ENCODE measurements at places on chromosomes 4 and X.

- no peak for DNase-seq
These were observed 27.6 kb downstream of the CLNK start for GRCh38 chr4:10656988-10657387.

DNA sequence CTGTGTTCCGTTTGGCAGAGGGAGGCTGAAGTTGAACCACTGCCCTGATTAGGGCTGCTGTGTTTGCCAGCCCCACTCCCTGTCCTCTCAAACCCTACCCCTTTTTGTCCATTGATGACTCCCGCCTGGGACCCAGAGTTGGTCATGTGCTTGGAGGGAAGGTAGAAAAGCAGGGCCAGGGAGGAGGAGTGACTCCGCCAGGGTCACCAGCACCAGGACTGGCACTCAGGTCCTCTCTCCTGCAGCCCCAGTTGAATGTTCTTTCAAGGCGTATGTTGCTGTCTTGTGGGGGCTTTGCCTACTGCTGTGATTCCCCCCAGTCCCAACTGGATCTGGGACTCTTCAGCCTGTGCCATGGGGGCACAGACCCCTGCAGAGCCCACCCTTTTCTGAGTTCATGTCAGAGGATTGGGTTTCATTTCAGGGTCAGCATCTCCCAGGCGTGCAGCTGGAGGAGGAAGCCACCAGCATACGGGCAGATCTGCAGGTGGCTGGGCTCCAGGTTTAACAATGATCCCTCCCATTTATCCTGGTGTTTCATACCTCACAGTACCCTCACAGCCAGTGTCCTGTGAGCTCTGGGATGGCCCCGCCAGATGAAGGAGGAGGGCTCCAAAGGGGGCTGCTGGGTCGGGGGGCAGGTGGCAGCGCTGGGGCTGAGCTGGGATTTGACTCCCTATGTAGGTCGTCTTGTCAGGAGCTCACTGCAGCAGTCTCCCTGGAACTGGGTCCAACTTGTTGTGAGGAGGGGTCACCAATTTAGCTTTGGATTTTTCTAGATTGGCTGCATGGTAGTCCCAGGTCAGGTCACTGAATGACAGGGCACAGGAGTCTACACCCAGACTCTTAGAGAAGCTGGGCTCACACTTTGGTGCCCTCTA, 55.7 kb downstream of the MSX1 start:
- no peak for DNase-seq

- no peak for DNase-seq
These were observed 25.3 kb downstream of the STARD8 start for GRCh38 chrX:68672581-68673318.

DNA sequence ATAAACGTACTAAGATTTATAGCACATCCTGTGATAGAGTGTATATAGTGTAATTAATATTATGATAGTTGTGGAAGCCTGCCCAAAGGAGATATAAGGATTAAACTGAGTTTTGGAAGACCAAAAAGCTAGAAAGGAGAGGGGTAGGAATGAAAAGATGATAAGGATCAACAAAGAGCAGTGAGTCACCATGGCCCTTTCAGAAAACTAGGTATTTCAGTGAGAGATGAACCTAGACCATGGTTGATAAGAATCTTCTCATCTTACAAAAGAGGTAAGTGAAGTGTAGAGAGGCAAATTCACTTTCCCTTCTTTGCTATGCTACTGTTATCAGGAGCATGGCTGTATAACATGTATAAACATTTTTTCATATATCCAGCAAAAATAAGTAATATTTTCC, 133.8 kb upstream of the PLAC1 start:
- no peak for DNase-seq

- DNase-seq = no peak
These were observed 41.0 kb downstream of the AMELX start for GRCh38 chrX:11334165-11334564.

- no peak for DNase-seq
These were observed 17.5 kb upstream of the JAKMIP1 start for GRCh38 chr4:6217716-6218381.

GRCh38 chrX:74251006-74251930, 52.7 kb upstream of the ZCCHC13 start:
- DNase-seq = no peak

GRCh38 chrX:17038681-17039161, 92.3 kb downstream of the REPS2 start:
- DNase-seq = no peak

DNA sequence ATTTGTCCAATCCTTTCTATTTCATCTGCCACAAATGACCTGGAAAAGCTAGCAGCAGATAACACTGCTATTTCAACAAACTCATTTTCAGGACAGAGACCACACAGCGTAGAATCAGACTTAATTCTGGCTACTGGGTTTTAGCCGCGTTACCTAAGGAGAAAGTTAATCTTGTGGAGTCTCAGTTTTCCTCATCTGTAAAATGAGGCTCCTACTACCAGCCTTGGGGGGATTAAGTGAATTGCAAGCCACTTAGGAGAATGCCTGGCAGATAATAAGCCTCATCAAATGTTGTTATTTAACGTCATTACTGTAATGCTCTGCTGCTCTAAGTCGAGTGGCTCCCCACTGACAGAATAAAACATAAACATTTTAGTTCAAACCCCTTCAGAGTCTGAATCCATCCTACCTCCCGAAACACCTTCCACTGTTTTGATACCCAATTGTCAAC, 1.4 kb downstream of the CCNI start:
- no peak for DNase-seq

- DNase-seq = no peak
These were observed 89.7 kb downstream of the LRP2BP start for GRCh38 chr4:185305979-185306442.

GRCh38 chr4:30283336-30283735, 436.8 kb upstream of the PCDH7 start:
- DNase-seq = no peak

GRCh38 chr4:139470997-139471665, 17.2 kb downstream of the RAB33B start:
- DNase-seq = no peak

- DNase-seq = no peak
These were observed 12.7 kb upstream of the TSPAN5 start for GRCh38 chr4:98671131-98671530.

DNA sequence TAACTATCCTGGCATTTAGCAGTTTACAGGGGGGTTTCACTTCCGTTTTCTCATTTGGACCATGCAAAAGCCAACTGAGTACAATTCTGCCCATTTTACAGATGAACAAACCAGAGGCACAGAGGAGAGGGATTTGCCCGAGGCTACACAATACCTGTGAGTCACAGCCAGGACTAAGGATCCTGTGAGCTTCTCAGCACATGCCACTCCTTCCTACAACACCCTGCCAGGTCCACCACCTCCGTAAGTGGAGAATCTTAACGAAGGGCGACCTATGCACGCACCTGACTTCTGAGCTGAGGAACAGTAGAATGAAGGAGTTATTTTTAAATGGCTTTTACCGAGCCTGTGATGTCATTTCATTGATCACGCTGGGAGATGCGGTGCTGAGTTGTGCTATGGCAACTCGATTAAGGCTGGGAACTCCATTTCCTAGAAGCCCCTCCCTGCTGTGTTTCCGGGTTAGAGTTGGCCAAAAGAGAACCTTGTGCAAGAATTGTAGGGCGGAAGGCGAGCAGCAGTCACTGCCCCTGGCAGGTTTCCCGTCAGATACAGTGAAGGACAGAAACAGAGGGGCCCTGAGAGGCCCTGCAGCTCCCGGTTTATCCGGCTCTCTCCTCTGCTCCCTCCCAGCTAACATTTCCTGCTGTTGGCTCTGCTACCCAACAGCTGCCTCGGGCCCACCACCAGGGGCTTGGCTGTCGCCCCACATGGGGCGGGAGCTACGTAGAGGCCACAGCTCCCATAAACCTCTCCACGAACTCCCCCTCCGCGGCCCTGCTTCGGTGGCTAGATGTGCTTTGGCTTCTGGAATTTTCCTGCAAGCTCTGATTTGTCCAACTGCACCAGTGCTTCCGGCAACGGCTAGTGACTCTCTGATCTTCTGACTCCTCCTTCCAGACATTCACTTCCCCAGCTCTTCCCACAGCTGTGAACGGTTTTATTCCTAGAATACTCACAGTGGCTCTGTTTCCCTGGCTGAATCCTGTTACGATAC, 75.1 kb upstream of the USP9X start:
- peak; percentile 15 for DNase-seq

DNA sequence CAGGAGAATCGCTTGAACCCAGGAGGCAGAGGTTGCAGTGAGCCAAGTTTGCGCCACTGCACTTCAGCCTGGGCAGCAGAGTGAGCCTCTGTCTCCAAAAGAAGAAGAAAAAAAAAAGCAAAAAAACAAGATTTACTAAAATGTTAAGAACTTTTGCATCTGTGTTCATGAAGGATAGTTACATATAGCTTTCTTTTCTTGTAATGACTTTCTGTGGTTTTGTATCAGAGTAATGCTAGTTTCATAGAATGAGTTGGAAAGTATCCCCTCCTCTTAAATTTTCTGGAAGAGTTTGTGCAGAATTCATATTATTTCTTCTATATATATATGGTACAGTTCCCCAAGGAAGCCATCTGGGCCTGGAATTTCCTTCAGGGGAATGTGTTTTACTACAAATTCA, 17.0 kb upstream of the GRIPAP1 start:
- no peak for DNase-seq

- DNase-seq = no peak
These were observed 73.3 kb downstream of the TAF1 start for GRCh38 chrX:71439420-71439819.

GRCh38 chr4:139692309-139693012, 26.8 kb downstream of the MGST2 start:
- DNase-seq = no peak

- DNase-seq = no peak
These were observed 55.3 kb downstream of the CCDC158 start for GRCh38 chr4:76365636-76366035.

GRCh38 chr4:21709761-21710160, 238.8 kb downstream of the KCNIP4 start:
- no peak for DNase-seq

DNA sequence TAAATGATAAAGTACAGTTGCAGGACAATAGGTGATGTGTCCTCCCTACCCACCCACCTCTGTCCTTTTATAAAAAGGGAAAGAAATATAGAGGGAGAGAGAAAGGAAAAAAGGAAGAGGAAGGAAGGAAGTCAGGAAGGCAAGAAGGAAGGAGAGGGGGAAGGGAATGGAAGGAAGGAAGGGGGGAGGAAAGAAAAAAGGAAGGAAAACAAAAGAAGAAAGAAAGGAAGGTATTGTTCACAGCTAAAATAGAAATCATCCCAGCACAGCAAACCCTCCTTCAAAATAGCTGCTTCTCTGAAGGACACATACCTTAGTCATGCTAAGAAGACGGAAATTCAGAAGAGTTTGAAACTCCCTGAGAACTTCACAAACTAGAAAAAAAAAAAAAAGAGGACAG, 8.4 kb downstream of the NKX6-1 start:
- DNase-seq = no peak

DNA sequence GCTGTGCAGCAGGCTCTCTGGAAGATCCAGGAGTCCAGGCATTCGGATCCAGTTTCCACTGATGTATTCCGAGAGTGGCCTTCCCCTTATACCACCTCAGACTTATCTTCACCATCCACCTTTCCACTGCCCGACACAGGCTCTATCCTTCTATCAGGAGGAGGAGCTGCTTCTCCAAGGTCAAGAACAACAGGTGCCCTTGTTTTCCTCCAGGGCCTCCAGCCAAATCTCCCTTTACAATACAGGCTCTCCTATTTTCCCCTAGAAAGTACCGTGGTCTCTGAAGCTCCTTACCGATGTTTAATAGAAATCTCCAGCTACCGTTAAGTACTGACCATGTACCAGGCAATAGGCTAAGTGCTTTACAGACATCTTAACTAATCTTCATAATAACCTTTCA, 61.3 kb downstream of the AFAP1 start:
- no peak for DNase-seq

DNA sequence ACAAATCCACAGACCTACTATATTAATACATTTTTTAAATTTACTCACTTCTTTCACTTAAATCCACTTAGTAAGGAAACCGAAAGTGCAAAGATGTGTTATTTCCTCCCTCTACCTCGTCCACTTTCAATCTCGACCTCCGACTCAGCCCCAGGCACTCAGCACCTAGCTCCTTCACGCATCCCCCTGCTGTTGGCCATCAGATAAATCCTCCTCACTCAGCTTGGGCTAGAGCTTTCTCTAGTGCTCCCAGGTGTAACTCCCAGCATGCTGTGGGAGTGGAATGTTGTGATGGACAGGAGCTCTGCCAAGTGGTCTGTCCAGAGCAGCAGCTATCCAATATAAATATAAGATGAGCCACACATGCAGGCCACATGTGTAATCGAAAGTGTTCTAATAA, 26.7 kb upstream of the TEC start:
- no peak for DNase-seq

GRCh38 chr4:174437749-174438148, 84.5 kb downstream of the HPGD start:
- DNase-seq = no peak

GRCh38 chrX:78429172-78429571, 101.8 kb upstream of the CYSLTR1 start:
- no peak for DNase-seq

- DNase-seq = no peak
These were observed 1.3 kb upstream of the TMEM154 start for GRCh38 chr4:152680988-152681603.

GRCh38 chr4:111986095-111986494, 159.2 kb upstream of the FAM241A start:
- no peak for DNase-seq

DNA sequence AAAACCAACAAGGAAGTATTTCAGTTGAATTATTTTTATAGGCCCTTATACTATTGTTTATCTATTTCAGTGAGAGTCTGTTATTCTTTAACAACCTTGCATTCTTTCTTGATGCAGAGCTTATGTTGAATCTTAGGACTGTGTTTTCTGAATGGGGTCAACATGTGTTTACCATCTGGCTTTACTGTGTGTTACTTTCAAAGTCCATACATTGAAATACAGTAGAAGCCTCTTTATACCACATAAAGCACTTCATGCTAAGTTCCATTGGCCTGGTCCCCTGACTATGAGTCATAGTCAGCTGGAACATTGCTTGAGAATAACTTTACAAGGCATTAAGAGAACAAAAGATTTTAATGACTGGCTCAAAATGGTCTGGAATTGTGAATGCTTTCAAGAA, 152.6 kb downstream of the GASK1B start:
- no peak for DNase-seq

DNA sequence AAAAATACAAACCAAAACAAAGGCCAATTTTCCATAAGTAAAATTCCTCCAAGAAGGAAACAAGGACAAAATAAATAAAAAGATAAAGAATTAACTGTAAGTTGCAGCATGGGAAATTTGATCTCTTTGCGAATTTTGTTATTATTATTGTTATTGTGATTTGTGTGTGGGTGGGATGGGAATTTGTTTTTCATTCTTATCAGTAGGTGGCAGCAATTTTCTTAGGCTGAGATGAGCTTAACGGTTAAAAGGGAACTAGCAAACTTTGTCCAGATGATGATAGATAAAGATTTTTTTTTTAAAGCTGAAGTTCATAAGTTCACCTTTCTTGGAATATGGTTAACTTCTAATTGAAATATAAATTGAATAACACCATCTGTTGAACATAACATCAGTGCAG, 83.2 kb upstream of the IL1RAPL2 start:
- DNase-seq = no peak

GRCh38 chr4:84417997-84418709, 80.9 kb downstream of the NKX6-1 start:
- DNase-seq = no peak

GRCh38 chr4:161178310-161178709, 985.5 kb downstream of the FSTL5 start:
- DNase-seq = no peak

- DNase-seq = no peak
These were observed at the start of gene KCTD8 for GRCh38 chr4:44448521-44449461. Gene KCTD8 (minus strand): TSS chr4:44448809.

Data from T follicular helper cell (primary cell).